Adipocyte (in vitro differentiated cells): ENCODE measurements at places on chromosomes 12 and 14.
A peak's percentile ranks its signal among the peaks of the same experiment; 100 is the strongest.

DNA sequence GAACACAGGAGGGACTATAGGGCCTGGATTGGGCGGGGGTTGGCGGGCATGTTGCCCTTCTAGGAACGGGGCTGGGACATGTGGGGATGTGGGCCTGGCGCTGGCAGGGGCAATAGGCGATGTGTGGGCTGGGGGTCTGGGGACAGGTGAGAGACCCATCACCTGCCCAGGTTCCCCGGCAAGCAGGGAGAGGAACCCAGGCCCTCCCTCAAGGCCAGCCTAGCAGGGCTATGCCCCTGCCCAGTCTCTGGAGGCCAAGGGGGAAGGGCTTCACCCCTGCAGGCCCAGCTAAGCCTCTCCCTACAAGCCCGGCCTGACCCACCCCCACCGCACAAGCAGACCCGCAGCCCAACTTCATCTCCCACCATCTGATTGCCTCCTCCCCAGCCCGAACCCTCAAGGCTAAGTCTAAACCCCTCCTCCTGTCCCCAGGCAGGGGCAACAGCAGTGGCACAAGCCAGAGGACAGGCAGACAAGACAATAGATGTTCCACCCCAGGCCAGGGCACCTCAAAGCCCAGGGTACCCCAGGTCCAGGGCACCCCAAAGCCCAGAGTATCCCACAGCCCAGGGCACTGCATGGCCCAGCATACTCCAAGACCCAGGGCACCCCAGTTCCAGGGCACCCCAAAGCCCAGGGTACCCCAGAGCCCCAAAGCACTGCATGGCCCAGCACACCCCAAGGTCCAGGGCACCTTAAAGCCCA lies 6.5 kb downstream of the JAG2 start:
- no peak for DNase-seq

DNA sequence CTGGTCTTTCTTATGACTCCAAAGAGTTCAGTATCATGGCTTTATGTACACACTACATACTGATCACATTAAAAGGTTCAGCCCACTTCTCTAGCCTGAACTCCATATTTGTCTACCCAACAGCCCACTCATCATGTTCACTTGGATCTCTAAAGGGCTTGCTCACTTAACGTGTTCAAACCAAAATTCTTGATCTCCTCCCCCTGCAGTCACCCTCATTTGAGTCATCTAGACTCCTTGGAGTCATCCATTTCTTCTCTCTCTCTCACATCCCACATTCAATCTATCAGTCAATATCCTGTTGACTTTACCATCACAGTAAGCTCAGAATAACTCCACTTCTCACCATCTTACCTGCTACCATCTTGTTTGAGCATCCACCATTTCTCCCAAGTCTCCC lies 148.4 kb upstream of the ARID2 start:
- no peak for DNase-seq

- peak; percentile 45 for DNase-seq
Measured at GRCh38 chr12:47155457-47156166, 75.9 kb upstream of the AMIGO2 start.

GRCh38 chr12:75208856-75209811 lies 505 bp downstream of the KCNC2 start:
- peak; percentile 56 for DNase-seq

- DNase-seq = peak; percentile 55
Measured at GRCh38 chr12:83128540-83128939, 441.8 kb downstream of the TMTC2 start.

DNA sequence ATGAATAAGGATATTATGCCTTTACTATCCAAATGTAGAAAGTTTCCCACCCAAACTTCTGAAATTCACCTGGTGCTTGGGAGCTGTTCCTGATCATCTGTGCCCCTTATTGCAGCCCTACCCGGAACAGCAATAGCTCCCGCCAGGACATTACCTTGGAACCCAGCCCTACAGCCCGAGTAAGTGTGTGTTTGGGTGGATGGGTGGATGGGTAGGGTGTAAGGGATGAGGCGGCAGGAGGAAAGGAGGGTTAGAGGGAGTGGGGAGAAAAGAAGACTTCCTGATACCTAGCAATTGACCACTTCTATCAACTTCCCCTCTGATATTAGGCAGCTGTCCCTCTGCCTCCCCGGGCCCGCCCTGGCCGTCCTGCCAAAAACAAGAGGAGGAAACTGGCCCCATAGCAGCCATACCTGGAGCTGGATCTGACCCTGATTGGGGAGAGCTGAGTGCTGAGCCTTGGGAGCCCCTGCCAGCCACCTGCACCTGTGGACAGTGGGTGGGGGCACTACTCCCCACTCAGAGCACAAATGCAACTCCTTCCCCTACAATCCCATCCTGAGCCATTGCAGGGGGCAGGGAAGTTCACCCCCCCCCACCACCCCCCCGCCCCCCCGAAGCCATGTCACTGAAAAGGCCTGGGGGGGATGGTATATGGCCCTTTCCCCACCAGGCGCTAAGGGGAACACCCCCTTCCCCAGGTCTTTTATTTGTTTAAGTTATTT lies 6.4 kb downstream of the MBD6 start:
- no peak for DNase-seq

- DNase-seq = no peak
Measured at GRCh38 chr12:131113568-131114270, 160.0 kb downstream of the ADGRD1 start.

GRCh38 chr14:61298824-61299223 lies 17.7 kb upstream of the TMEM30B start:
- DNase-seq = no peak

GRCh38 chr14:88599761-88600439 lies 37.1 kb downstream of the ZC3H14 start:
- DNase-seq = no peak

DNA sequence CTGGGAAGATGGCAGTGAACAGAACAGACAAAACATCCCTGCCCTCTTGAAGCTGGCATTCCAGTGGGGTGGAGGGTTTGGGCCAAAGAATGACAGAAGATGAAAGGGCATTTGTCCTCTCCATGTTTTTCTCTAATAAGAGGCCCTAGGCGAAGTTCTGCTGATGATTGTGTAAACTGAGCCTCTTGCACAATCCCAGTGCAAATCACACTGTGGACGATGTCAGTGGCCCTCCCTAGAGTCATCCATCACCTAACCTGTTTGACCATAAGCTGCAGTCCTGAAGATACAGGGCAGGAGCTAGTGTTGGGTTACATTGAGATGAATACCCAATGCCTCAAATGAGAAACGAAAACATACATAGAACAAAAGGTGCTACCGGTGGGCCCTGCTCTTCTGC lies 622.4 kb upstream of the TBX3 start:
- DNase-seq = no peak

- DNase-seq = no peak
Measured at GRCh38 chr14:94027566-94028449, 1.7 kb downstream of the OTUB2 start.

DNA sequence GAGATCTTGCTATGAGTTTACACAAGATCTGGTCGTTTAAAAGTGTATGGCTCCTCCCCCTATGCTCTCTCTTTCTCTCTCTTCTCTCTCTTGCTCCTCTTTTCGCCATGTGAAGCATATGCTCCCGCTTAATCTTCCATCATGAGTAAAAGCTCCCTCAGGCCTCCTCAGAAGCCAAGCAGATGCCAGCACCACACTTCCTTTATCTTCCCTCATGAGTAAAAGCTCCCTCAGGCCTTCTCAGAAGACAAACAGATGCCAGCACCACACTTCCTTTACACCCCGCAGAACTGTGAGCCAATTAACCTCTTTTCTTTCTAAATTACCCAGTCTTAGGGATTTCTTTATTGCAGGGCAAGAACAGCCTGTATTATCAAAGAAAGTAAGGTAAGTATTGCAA lies 152.4 kb downstream of the SEC23A start:
- no peak for DNase-seq

- no peak for DNase-seq
Measured at GRCh38 chr14:55323910-55324309, 52.7 kb downstream of the FBXO34 start.

DNA sequence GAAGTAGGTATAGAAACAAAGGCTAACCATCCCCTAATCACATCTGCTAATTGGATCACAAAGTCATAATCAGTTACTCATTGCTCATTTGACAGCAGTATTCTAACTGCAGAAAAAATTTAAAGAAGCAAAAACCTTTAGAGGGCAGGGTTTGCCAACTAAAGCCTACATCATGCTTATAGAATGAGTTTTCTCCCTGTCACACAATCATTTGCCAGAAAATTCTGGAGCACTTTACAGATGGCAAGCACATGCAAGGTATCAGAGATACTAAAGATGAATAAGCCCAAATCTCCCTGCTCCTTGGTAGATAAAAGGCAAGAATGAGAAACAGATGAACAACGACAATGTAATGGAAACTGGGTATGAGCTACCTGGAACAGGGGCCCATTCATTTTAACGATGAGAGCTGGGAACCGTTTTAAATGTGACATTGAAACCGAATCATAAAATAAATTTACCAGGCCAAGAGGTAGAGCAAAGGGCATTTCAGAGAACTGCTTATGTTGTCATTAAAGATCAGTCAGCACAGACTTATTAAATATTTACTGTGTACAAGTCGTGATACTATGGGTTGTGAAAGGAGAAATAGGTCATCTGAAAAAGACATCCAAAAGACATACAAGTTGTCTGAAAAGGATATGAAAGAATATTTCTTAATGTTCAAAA lies 211.4 kb upstream of the ABCD2 start:
- DNase-seq = peak; percentile 31

DNA sequence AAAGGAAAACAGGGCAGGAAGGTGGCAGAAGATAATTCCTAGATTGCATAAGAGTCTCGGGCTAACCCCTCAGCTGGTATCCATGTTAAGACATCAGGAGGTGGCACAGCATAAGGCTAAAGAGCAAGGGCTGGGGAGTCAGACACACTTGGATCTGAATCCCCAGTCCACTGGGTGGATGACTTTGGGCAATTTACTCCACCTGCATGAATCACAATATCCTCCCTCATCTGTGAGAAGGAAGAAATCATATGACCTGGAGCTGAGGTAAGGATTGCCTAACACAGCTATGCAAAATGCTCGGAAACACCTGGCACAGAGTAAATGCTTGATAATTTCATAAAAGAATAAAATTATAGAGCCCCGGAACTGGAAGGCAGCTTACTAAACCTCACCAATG lies 217.9 kb downstream of the PIK3C2G start:
- no peak for DNase-seq
